LoVo (cell line): ENCODE measurements at places on chromosomes 16 and 17.

- no peak for DNase-seq
These were observed 12.4 kb downstream of the NAT9 start for GRCh38 chr17:74763565-74764387.

DNA sequence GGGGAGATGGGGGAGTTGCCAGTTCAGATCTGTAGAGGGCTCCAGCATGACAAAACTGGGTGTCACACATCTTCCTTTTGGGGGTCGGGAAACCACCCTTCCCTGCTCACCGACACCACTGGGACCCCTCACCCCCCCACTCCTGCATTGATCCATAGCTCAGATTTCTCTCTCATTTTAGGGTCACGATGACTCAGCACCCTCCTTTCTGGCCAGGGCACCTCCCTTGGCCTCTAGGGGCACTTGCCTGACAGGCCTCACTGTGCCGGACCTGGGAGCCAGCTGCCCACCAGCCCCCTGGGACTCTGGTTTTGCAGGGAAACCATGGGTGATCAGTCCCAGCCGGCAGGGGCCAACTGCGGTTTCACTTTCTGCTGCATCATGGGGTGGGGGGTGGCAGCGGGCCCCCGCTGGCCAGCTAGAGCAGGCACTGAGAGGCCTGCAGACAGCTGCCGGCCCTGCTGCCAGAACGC is 239.4 kb downstream of the MRTFB start:
- DNase-seq = no peak

DNA sequence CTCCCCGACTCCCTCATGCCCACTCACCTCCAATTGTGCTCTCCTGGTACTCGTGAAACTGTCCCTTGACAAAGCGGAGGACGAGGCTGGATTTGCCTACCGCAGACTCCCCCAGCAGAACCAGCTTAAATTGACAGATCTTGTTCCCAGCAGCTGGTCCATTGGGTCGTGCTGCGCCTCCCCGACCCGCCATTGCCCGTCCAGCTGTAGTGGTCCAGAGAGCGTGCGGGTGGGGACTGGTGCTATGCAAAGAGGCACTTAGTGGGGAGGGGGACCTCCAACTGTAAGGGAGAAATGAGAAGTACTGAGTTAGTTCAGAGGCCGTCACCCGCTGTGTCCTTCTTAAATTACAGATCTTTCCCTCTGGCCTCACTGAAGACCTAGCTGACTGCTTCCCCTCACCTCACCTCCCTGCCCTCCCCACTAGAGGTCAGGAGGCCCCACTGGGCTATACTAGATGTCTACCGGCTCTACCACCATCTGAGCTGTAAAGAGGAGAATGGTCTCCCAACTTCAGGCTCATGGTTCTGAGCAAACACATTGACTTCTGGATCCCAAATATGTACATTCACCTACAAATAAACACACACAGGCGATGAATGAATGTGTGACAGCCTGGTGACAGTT is 7.8 kb downstream of the HSPB9 start:
- DNase-seq = no peak

- no peak for DNase-seq
These were observed 36.2 kb downstream of the ASPA start for GRCh38 chr17:3511852-3512504.

- no peak for DNase-seq
These were observed 10.9 kb upstream of the KRT222 start for GRCh38 chr17:40675905-40676304.

DNA sequence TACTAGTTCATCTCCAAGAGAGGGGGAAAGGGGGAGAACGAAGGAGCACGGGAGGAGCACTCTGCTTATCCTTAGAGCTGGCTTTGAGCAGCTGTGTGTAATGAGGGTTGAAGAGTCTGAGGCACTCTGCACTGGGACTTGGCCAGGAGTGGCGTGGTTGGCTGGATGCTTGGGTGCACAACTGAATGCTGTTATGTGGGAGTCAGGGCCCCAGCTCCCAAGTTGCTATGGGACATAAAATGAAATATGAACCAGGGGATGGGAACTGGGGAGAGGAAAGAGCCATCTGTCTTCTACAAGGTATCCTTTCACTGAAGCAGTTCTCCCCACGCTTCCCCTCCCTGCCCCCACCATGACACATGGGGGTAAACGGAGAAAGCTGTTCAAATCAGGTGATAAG is 105.9 kb upstream of the ANKFN1 start:
- no peak for DNase-seq
